ENCODE measurements at places on chromosomes 6 and 20.

DNA sequence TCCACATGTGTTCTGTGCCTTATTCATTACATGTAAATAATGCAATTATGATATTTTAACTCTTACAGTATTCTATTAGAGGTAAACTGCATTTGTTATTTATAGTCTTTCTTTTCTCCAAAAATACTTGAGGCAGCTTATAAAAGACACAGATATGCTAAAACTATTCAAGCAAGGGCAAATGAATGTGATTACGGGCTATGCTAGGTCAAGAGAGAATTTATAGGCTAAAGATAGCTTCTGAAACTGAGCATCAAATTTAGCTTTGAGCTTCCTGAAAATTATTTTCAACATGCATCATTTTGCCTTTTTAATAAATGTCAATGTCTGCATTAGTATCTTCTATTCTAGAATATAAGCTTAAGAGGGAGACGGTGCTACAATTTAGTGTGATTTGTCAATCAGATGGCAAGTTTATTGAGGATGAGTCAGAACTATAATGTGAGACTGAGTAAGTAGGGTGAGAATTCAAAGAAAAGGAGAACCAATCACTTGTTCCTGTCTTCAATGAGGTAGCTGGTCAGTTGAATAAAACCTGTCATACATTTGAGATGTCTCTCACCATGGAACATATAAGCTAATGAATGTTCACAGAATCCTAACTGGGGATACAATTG lies 669.4 kb upstream of the CITED2 start:
- DNase-seq = no peak

DNA sequence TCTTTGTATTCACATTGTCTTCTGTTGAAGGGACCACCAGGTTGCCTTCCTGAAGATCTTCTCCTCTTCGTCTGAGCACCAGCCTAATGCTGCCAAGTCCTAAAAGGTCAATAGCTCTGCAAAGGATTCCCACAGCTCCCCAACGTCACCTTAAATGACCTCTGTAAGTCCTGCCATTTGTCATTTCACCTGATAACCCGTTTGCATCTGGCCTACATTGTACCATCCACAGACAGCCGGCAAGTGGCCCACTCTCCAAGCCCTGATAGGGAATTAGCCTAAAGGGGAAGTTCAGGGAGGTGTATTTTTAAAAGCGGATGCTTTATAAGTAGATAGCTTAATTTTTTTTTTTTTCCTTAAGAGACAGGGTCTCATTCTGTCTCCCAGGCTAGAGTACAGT lies 127.8 kb downstream of the ZMYND8 start:
- DNase-seq = no peak

GRCh38 chr6:108671790-108672189 lies 111.1 kb downstream of the FOXO3 start:
- DNase-seq = no peak

DNA sequence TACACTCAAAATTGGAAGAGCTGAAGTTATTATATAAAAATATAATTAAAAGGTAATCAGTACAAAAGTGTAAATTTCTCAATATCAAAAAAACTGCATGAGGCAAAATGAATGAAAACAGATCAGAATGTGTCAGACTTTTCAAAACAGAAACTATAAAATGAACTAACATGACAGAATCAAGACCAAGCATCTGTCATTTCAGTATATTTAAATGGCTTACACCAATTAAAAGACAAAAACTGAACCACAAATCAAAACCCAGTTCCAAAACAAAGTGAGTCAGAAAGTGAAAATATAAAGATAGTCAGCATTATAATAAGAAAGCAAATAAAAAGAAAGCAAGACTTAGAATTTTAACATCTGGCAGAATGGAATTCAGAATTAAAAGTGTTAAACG lies 289.7 kb downstream of the UBE3D start:
- DNase-seq = no peak

DNA sequence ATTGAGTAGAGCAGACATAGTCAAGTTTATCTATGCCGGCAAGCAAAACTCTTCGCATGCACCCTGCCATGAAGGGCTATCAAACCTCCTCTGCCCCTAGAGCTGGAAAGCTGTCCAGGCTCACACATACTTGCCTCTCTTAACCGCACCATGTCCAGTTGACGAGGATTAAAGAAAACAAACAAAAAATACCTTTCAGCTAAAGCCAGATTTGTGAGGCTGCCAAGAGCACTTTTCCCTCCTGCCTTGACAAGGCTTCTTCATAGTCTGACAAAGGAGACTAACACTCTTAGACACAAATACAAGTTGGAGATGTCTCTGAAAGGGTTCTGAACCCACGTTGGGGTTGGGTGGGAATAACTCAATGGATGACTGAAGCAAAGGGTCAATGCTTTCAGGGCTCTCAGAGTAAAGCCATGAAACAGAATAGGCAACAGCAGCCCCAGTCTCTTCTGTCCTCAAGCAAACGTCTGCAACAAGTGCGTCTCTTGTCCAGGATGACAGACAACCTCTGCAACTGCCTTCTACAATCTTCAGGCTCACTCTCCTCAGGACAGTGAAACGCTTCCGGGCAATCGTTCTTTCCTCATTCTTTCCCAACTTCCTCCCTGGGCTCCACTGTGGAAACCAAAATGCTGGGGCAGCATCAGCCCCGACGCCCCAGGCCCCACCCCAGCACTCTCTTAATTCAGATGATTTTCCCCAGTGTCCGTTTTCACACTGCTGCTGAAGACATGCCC lies 57.8 kb downstream of the AGPAT4 start:
- no peak for DNase-seq

- DNase-seq = no peak
Observed at GRCh38 chr20:57648878-57649616, 28.8 kb upstream of the ZBP1 start.

DNA sequence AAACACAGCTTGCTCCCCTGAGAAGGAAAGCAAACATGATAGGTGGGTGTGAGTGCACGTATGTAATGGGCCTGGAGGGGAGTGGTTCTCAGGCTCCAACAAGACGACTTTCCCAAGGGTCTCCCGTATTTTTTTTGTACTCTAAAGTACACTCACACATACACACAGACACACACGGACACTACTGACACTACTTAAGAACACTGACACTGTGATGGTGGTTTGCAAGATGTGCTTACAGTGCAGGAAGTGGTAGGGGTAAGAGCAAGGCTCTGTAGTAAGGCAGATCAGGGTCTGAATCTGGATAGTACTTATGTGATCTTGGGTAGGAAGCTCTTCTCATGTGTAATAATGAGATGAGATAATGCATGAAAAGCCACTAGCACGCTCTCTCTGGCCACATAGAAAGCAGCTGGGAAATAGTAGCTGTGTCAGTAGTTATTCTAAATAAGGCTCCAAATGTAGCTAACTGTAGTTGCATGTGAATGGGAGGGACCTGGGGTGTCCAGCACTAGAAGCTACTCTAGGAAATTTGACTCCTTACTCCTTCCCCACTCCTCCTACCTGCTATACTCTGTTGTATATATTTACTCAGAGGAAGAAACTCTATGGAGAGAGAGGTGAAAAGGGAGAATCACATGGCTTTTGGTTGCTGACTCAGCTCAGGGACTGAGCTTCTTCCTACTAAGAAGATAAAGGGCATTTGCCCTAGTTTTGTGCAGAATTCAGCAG lies 8.4 kb upstream of the ZBTB24 start:
- DNase-seq = no peak

GRCh38 chr6:24922814-24923213 lies 12.9 kb downstream of the RIPOR2 start:
- DNase-seq = no peak

DNA sequence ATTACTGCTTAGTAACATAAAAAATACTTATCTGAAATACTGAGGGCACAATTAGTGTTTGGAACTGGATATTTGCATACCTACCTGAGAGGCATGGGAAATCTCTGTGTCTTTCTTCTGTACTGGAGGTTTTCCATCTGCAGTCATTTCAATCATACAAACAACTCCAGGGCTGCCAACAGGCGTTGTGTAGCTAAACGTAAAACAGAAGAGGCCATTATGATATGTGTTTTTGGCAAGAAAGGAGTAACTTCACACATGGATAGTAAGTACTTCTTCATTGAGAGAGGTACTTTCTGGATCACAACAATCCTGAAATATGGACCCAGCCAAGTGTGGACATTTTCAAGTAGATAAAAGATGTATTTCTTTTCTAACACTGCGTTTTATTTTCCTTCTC lies 363.4 kb downstream of the PHF3 start:
- no peak for DNase-seq

DNA sequence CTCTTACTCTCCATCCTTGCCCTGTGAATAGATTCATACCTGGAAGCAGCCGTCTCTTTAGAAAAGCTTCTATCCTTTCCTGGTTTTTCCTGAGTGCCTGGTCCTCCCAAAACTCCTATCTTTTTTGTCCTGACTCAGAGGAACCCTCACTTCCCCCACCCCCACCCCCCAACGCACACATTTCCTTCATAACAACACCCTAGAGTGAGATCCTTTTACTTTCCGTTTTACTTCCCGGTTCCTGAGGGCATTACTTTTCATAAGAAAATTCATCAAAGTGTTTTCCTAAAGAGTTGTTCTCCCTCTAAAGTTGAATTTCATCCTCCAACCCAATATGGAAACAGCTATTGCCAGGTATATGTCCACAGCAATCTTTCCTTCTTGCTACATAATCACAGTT lies 327.0 kb downstream of the NRN1 start:
- no peak for DNase-seq

DNA sequence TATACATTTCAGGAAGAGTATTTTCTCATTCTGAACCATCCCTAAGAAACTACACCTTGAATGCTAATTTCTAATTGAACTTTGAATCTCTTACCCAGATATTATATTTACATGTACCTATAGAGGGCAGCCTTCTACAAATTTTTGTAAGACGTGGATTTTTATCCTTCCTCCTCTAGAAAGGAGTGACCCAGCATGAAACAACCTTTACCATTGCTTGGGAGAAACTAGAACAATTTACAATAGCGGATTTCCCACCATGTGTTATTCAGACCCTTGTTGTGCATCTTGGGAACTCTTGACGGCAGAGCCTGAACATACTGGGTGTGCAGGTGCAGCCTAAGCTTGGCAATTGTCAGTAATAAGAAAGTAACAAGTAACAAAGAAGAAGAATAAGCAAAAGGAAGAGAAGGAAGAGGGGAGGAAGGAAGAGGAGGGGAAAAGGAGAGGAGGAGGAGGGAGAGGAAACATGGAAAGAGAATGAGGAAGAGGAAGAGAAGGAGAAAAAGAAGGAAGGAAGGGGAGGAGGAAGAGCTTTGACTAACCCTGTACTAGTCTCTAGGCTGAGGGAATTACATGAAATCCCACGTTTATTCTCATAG lies 10.8 kb upstream of the TAAR1 start:
- no peak for DNase-seq

DNA sequence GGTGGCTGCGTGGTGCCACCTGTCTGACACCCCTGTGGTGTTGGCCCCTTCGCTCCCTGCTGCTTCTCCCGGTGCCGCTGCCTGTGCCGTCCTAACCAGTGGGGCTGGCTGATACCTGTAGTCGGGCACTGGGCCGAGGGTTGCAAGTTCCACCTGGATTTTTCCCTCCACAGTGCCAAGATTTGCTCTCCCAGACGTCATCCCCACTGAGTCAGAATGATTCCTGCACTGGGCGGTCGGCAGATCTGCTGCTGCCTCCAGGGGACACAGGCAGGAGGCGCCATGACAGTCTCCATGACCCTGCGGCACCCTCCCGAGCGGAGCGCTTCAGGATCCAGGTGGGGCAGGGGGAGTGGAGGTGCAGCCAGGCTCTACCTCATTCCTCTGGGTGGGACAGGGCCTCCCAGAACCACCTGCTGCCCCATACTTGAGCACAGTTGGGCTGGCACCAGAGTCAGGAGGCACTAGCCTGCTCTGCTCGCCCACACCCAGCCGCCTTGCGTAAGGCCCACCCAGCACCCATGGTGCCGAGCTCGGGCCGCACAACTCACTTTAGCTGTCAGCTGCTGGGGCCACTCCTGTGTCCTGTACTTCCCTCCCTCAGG lies 60.2 kb downstream of the TCP11 start:
- DNase-seq = no peak

DNA sequence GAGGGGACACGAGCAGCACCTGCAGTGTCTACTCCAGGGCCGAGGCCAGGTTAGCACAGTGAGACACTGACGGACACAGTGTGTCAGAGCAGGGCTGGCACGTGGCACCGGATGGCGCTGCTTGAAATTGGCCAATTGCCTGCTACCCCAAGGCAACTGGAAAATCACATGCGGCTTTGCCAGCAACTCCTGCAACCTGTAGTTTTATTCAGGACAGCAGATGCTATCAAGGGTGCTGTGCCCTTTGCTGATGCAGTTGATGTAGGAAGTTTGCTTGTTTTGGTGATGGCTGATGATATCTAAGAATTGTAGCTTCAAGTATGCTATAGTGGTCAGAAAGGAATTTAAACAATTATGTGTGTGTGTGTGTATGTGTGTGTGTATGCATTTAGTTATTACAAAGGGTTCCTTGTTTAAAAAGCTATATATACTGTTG lies 25.9 kb downstream of the RIN2 start:
- DNase-seq = no peak

DNA sequence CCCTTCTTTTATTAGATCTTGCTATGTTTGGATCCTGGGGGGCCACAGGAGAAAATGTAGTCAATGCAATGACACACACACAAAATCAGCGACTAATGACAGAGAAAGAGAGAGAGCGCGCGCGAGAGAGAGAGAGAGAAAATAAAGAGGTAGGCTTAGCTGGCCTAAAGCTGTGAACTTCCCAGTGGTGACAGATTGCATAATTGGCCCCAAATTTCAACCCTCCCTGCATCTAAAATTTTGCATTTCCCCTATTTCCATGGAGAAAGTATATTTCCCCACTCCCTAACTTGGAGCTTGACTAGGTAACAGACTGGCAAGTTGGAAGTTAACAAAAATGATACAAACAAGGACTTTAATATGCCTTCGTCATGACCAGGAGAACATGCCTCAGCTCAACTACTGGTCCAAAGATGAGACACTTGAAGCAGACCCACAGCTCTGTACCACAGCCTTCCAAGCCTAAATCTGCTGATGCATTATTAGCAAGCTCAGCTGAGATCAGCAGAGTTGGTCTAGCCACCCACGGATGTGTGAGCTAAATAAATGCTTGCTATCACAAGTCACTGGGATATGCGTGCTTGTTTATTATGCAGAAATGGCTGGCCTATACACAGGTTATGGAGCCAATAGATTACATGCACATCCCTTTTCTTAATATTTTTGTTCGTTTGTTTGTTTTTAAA lies 118.1 kb upstream of the PRDM1 start:
- DNase-seq = no peak

DNA sequence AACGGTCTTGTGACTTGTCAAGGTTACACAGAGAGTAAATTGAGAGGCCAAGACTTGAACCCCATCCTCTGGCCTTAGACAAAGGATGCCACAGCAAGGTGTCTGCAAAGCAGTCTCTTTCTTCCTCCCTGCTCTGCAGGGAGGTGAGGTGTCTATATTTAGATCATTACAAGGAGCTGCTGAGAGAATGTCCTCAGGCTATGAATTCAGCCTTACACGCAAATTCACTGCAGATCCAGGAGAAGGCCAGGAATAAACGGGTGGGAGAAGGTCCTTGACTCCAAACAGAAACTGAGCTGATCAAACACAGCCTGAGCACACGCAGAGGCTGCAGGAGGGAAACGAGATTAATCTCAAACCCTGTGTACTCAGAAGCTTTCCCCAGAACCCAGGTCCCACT lies 48.6 kb upstream of the PTPRT start:
- no peak for DNase-seq

GRCh38 chr6:124604719-124605118 lies 357.5 kb upstream of the RNF217 start:
- DNase-seq = no peak

Data from stimulated activated CD8-positive, alpha-beta memory T cell treated with anti-CD3 and anti-CD28 coated beads, Interleukin-15, amount 100 ng/mL, for 1 hour (primary cell).